ENCODE measurements at places on chromosomes 2 and 18.

DNA sequence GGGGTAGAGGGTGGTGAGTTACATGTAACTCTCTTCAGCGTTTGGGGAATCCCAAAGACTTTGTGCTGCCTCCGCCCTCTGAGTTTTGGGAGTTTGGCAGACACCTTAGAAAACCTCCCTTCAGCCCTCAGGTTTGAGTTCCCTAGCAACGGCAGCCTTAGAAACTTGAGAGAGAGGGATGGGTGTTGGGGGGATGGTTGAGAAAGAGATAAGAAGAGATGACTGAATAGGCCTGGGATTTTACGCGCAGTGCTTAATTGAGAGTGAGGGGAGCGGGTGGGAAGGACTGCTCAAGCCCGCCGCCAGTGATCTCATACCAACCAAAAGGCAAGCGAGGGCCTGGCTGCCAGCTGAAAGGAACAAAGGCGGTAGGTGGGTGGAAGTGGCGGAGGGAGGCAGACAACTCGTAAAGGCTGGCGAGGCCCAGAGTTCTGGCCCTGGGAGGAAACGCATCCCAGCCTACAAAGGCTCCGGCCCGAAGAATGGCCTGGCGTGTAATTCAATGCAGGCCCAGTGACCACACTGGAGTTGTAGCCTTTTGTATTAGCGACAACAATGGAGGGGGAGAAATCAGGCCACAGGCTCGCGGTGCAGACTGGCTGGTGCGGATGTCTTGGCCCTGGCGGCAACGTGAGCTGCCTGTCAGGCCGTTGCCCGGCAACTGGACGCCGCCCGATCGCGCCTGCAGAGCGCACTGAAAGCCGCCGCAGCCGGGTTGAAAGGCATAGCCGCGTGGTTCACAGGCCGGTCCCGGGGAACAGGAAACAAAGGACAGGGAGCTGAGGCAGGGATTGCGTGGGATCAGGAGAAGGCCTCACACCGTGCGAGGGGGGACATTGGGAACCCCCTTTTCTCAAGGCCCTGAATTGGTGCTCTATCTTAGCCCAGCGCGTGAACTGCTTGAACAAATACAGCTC lies 39.9 kb upstream of the DARS1 start:
- DNase-seq: peak; percentile 85

DNA sequence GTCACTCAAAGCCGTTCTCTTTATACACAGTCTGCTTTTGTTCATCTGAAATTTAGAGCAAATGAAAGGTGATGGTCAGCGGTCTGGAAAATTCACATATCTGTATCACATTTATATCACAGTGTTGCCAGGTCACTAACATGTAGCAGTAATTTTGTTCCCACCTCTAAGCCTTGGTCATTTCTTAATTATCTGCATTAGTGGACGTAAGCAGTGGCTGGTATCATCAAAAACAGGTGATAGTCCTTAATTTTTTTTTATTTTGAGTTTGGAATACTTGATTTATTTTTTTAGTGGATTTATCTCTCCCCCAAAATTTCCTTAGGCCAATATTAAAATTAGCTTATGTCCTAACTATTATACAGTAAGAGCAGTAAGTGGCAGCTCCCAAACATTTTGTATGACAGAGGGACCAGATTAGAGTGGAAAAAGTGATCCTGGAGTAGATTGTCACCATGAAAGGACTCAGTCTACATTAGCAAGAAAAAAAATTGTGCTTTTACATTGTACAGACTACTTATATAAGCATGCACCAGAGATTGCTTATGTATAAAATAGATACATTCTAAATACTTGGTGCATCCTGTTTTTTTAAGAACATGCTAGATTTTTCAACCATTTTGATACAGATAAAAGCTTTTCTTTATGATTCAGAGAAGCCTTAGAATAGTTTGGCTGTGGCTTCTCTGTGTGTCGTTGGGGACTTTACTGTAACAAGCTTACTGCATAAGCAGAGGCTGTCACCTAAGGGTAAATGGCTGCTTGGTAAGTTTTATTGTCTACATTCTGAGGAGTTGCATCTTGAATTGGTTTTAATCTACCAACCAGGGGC lies 65.0 kb downstream of the MAPRE2 start:
- DNase-seq: no peak

GRCh38 chr2:186170693-186171092 lies 315.4 kb upstream of the ZC3H15 start:
- no peak for DNase-seq

- DNase-seq: no peak
Measured at GRCh38 chr2:195687320-195688086, 30.5 kb downstream of the SLC39A10 start.

All from COR-L47 (cell line).